ENCODE measurements at places on chromosomes 12 and 14.

DNA sequence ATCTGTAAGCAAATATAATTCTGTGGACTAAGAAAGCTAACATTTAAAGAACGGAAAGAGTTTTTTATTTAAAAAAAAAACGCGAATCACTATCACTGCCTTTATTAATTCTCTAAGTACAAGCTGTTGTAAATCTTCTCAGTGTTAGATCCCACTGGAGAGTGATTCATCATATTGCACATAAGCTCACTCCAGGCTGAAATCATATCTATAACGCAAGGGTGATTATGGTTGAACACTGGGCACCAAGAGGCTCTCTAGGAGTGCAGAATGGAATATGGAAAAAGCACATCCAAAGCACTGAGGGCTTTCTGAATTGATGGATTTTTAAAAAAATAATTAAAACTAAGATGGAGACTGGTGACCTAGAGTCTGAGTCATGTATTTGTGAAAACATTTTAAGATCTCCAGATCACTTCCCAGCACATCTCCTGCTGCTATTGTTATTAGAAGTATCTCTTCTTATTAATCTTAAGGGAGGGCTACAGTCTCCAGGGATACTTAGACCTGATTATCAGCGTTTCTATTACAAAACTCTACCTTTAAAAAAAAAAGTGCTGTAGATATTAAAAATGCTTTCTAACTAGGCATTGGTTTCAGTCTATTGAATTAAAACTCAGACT is 1106.8 kb downstream of the AACS start:
- DNase-seq, result no peak

GRCh38 chr14:66483322-66483721 is 2.8 kb upstream of the CCDC196 start:
- no peak for DNase-seq

- no peak for DNase-seq
These were observed 4.7 kb downstream of the MDM2 start for GRCh38 chr12:68812553-68813241.

DNA sequence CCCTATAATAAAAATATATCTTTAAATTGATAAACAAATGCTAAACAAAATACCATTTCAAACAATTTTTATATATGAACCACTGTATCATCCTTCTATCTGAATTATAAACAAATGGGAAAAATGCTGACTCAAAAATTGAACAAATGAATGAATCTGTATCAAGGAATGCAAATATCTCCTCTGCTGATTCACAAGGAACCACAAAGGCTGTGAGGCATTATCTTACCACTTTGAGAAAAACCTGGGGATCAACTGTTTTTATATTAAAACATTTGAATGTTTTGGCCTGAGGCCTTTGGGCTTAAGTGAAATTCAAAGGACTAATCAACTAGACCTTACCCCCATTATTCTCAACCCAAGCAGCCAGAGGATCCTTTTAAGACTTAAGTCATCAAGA is 86.3 kb downstream of the EML5 start:
- DNase-seq, result no peak

DNA sequence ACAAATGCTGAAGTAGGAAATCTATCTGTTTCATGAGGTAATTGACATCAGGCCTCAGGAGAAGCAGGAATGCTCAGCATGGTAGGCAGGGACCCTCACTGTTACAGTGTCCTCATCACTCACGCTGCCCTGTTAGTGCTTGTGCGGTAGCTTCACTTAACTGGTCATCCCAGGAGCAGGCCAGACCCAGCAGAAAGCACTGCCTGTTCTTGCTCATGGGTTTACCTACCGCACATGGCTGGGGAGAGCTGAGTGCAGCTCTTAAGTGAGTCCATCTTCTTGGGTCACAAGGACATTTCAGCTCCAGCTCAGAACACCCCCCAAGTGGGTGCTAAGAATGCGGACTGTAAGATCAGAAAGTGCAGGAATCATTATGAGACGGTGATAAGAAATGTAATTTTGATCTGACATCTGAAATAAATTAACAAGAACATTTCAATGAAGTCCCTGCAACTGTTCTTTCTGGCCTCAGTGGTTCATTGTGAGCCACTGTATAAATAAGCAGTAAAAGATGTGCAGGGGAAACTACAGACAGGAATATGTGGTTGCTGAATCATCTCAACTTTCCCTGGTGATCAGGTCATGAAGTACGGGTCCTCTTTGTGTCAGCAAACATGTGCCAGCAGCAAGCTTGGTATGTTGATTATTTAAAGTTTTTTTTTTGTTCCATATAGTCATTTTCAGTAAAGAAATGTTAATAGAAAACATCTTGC is 757.7 kb upstream of the TMEM132C start:
- DNase-seq, result no peak

DNA sequence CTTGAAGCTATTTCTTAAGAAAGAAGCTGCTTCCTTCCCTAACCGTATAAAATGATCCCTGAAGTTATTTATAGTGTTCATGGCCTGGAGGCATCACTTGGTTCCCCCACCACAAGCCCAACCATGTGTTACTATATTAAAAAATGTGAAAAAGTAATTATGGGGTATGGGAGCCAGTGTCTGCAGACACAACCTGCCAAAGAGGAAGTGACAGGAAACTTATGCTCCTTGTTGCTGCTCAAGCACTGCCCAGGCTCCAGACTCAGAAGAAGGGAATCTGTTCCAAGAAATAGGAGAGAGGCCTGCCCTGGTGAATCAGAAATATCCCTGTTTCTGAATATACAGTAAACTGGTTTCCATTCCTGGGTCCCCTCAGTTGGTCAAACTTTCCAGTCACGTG is 217.2 kb upstream of the BMP4 start:
- no peak for DNase-seq

DNA sequence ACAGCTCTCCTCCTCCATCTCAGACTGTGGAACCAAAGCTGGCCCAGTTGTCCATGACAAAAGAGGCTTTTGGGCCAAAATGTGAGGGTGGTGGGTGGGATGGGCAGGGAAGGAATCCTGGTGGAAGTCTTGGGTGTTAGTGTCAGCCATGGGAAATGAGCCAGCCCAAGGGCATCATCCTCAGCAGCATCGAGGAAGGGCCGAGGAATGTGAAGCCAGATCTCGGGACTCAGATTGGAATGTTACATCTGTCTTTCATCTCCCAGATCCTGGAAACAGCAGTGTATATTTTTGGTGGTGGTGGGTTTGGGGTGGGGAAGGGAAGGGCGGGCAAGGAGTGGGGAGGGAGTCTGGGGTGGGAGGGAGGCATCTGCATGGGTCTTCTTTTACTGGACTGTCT is 11.8 kb upstream of the TAMALIN start:
- no peak for DNase-seq

DNA sequence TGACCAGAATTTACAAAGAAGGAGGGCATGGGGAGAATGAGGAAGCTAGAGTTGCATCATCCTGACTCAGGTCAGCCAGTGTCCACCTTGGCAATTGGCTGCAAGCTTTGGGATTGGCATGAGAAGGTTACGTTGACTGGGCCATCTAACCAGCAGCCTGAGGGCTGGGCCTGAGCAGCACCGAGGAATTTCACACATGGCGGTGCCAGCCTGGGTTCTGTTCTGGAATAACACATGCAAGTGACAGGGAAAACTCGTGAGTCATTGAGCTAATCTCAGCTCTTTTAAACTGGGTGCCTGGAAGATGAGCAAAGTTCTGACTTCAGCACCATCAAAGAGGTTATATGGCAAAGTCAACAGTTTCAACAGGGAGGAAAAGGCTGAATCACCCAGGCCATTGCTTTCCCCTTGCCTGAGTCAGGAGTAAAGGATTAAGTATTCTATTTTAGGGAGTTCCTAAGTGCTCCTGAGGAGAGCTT is 543.2 kb upstream of the TBX3 start:
- no peak for DNase-seq

DNA sequence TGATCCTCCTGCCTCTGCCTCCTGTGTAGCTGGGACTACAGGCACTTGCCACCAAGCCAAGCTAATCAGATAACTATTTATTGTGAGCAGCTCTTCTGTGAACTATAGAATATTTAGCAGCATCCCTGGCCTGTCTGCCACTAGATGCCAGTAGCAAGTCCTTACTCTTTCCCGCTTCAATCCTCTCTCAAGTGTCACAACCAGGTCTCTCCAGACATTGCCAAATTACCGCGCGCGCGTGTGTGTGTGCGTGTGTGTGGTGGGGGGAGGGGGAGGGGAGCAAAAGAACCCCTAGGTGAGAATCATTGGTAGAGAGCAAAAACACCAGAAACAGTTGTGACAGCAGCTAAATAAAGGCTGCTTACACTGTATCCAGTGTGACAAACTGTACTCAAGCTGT is 49.9 kb downstream of the PPP2R5E start:
- DNase-seq, result no peak

- DNase-seq, result no peak
These were observed 46.8 kb downstream of the TMEM30B start for GRCh38 chr14:61234215-61234916.

GRCh38 chr14:66088656-66089055 is 397.5 kb upstream of the CCDC196 start:
- DNase-seq, result no peak

DNA sequence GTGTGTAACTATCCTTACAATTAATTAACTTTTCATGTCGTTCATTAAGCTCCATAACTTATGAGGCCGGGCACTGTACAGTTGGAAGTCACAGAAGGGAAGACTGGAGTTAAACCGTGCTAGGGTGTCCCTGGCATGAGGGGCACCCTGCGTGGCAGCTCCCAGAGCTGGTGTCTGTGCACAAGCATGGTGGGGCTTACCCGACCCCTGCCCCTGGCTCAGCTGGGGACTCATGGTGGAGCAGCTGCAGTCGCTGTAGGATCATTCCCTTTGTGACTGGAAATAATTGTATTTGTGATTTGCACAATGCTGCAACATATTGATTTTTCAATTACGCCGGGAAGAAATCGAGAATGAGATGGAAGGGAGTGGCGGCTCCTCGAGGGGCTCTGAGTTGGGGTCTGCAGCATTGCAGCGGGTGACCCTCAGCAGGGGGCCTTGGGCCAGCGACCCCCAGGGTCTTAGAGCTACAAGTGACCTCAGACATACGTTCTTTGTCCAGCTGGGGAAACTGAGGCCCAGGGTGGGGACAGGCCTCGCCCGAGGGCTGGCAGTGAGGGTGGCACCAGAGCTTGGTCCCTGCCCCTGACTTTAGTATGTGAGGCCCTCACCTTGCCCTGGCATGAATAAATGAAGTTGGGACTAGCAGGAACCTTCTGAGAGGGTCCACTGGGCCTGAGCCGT is 125.4 kb downstream of the KIF26A start:
- DNase-seq, result no peak

DNA sequence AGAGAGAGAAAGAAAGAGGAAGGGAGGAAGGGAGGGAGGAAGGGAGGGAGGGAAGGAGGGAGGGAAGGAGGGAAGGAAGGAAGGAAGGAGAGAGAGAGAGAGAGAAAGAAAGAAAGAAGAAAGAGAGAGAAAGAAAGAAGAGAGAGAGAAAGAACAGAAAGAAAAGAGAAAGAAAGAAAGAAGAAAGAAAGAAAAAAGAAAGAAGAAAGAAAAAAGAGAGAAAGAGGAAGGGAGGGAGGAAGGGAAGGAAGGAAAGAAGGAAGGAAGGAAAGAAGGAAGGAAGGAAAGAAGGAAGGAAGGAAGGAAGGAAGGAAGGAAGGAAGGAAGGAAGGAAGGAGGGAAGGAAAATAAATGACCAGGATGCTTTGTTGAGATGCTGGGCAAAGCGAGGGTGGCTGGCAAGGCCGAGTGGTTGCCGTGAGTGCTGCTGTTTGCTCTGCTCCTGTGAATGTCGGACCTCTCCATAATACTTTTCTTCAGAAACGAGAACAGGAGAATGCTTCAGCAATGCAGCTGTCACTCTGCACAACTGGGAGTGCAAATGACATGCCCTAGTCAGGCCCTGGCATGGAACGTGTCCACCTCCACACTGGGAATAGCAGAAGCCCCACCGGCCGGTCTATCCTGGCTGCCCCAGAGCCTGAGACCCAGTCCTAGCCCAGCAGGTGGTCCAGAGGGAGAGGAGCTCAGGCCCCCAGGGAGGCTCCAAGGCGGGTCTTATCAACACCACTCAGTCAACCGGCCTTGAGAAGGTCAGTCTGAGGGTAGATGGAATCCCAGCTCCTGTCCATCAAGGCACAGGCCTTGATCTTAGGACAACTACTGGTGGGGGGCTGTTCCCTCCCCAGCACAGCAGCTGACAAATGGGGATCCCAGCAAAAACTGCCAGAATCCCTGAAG is 25.1 kb upstream of the EIF5 start:
- DNase-seq, result no peak

GRCh38 chr14:21025371-21026273 is 761 bp upstream of the NDRG2 start:
- no peak for DNase-seq

DNA sequence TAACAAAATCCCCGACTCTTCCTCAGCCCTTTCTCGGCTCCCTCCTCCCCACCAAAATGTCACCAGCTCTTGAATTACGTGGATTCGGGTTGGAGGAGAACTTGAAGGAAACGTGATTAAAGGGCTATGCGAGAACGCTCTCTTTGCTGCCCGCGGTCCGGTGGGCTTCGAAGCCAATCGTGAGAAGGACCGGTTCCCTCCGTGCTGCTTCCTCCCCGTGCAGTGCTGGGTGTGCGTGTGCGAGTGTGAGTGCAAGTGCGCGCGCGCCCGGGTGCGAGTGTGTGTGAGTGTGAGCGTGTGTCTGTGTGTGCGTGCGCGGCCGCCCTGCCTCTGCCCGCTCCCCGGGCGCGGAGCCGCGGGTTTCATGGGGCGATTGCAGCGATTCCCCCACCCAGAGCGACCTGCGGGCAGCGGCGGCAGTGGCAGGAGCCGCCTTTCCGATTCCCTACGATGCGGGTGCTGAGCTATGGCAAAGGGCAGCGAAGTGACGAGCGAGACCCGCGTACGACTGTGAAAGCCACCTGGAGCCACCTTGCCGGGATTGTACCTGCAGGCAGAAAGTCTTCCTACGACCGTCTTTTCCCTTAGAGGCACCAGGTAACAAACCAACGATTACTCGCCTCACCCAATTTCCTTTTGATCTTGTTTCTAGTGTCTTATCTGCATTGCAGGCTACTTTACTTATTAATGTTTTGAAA is 1.4 kb downstream of the LRFN5 start:
- DNase-seq, result no peak

GRCh38 chr12:6313326-6313940 is 3.0 kb downstream of the PLEKHG6 start:
- DNase-seq, result no peak

GRCh38 chr14:86935241-86935885 is 1057.6 kb downstream of the GALC start:
- DNase-seq, result no peak

GRCh38 chr12:55702861-55703260 is 4.8 kb downstream of the ITGA7 start:
- no peak for DNase-seq

DNA sequence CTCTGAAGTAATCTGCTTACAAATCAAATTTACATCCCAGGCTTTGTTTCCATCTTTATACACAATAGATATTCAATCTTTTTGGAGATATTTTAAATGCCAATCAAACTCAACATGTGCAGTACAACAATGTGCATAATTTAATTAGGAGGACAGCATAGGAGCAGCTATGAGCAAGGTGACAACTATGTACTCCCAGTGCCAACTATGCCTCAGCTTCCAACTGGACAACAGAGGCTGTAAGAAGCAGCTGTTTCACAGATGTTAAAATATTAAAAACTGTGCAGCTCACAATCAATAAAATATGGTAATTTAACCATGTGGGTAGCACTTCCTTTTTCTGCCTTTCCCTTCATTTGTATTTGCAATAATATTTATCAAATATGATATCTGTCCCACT is 99.9 kb downstream of the ST8SIA1 start:
- no peak for DNase-seq

- DNase-seq, result no peak
These were observed 12.7 kb upstream of the MBIP start for GRCh38 chr14:36333119-36333518.

- DNase-seq, result no peak
These were observed 31.0 kb downstream of the RTL1 start for GRCh38 chr14:100872259-100873095.

Measured in stimulated activated CD4-positive, alpha-beta T cell treated with anti-CD3 and anti-CD28 coated beads, Interleukin-15, amount 100 ng/mL, for 1 hour (primary cell).